ENCODE measurements at places on chromosomes 5 and 9. TPM values are rescaled to one million over a fixed set of nuclear protein-coding genes. Genes with fewer than 3 reads are reported as not detected.

PRSS3 gene
- 49.0 TPM for total RNA-seq

IL5 gene
- not detected for total RNA-seq

ANKDD1B gene
- total RNA-seq: 0.19 TPM

RLN2 gene
- not detected for total RNA-seq

FLT4 gene
- total RNA-seq: 13.5 TPM

NR6A1 gene
- total RNA-seq: 2.4 TPM

PTGES gene
- total RNA-seq: 18.6 TPM

DAB2 gene
- total RNA-seq: 0.95 TPM

ADAMTS12 gene
- total RNA-seq: not detected

SPATA31C1 gene
- not detected for total RNA-seq

F2RL2 gene
- total RNA-seq: 0.76 TPM

PCDHGA10 gene
- total RNA-seq: 7.4 TPM

NOXA1 gene
- total RNA-seq: 4.5 TPM

OSTF1 gene
- total RNA-seq: 71.7 TPM

PNPLA7 gene
- 0.79 TPM for total RNA-seq

FOXB2 gene
- total RNA-seq: not detected

FGD3 gene
- total RNA-seq: 5.1 TPM

DDX4 gene
- not detected for total RNA-seq

OR1Q1 gene
- total RNA-seq: not detected

MUSK gene
- 10.1 TPM for total RNA-seq

TRPM6 gene
- total RNA-seq: 1.6 TPM

FAM153A gene
- total RNA-seq: not detected

SMIM33 gene
- not detected for total RNA-seq

SLC4A9 gene
- not detected for total RNA-seq

KLF4 gene
- total RNA-seq: 118 TPM

SNCAIP gene
- total RNA-seq: 0.48 TPM

CDC23 gene
- 19.9 TPM for total RNA-seq

PSMB7 gene
- total RNA-seq: 114 TPM

ARHGEF28 gene
- 34.3 TPM for total RNA-seq

ICE1 gene
- 17.7 TPM for total RNA-seq

MBLAC2 gene
- total RNA-seq: 6.2 TPM

All from esophagus squamous epithelium (tissue), 5 donors.